ENCODE measurements at places on chromosomes 13 and 19.

DNA sequence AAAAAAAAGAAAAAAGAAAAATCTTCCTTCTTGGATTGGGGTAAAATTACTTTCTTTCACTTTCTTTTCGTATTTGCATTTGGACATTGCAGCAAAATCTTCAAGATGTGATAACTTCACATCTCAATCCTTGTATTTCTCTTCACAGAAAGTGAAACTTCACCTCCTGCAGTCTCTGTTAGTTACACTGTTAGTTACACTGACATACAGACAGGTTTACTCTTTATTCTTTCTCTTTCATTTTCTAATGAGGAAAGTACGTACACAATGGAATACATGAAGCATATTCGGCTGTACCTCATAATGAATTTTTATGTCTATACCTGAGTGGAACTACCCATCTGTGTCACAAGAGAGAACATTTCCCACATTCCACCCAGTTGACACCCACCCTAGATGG is 459.1 kb upstream of the GPC6 start:
- no peak for DNase-seq

GRCh38 chr19:389935-390289 is 19.0 kb downstream of the C2CD4C start:
- DNase-seq: no peak

DNA sequence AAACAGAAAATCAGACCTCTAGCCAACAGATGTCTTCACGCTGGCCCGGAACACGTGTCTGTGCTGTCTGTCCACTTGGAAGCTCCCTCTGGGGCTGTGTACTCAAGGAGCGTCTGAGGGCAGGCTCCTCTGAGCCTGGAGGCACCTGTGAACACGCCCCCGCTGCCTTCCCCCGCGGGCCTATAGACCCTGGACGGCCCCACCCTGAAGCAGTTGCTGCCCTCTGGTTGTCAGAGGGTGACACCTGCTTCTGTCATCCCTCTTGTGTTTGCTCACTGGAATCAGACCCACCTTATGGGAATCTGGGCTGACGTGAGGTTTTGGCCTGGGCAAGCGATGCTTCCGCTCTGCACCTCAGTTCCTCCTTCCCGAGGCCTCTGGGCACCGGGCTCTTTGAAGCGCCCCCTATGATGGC is 19.2 kb downstream of the EPN1 start:
- no peak for DNase-seq

DNA sequence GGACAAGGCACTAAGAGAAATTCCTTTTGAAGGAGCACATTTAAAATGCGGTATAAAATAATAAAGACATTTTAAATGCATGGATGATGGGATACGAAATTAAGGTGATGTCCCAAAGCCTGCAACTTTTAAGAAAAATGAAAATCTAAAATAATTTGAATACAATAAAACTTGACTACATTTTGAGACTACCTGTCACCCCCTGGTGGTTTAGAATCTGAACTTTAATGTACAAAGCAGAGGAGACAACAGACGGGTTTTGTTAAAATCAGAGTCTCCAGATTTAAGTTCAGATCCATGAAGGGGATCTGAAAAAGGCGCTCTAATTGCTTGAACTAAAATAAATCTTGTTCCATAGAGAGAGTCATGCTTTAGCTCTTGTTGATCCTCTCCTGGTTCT is 1129.3 kb upstream of the PCDH20 start:
- DNase-seq: no peak

DNA sequence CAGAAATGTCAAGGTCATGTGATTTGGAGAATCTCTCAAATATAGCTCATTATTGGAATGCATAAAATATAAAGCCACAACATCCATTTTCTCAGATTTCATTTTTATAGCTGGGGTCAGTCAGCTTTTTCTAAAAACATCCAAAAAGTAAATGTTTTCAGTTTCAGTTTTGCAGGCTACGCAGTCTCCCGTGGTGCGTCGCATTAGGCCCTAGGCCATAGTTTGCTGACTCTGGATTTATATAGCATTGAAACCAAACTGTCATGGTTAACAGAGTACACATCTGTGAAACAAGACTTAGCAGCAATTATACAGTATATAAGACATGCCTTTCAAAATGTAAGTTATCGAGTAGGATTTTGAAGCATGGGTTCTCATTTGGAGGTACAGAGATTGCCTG is 140.0 kb downstream of the IRS2 start:
- DNase-seq: no peak

All from stimulated activated CD8-positive, alpha-beta memory T cell treated with anti-CD3 and anti-CD28 coated beads, Interleukin-7, amount 100 ng/mL, for 1 hour (primary cell).